ENCODE measurements at places on chromosomes 4 and X. TPM values are rescaled to one million over a fixed set of nuclear protein-coding genes. Genes with fewer than 3 reads are reported as not detected.

GRCh38 chrX:116204932-116205331, 34.4 kb downstream of the AGTR2 start:
- DNase-seq = peak; percentile 17

- no peak for DNase-seq
Observed at GRCh38 chr4:163042306-163042705, 124.4 kb downstream of the NAF1 start.

The OTOP1 gene
- polyA plus RNA-seq = not detected

- DNase-seq = peak; percentile 24
Observed at GRCh38 chrX:21745756-21746155, 12.2 kb downstream of the SMPX start.

The KCND1 gene
- polyA plus RNA-seq = 3.2 TPM

The OPRPN gene
- polyA plus RNA-seq = not detected

GRCh38 chr4:143183513-143184216, 1.1 kb upstream of the USP38 start:
- DNase-seq = no peak

The GPR50 gene
- polyA plus RNA-seq = 0.39 TPM

GRCh38 chrX:104084534-104085277, 8.7 kb upstream of the TMSB15C start:
- no peak for DNase-seq

The ARAP2 gene
- polyA plus RNA-seq = 5.9 TPM

The EXOC1L gene
- not detected for polyA plus RNA-seq

DNA sequence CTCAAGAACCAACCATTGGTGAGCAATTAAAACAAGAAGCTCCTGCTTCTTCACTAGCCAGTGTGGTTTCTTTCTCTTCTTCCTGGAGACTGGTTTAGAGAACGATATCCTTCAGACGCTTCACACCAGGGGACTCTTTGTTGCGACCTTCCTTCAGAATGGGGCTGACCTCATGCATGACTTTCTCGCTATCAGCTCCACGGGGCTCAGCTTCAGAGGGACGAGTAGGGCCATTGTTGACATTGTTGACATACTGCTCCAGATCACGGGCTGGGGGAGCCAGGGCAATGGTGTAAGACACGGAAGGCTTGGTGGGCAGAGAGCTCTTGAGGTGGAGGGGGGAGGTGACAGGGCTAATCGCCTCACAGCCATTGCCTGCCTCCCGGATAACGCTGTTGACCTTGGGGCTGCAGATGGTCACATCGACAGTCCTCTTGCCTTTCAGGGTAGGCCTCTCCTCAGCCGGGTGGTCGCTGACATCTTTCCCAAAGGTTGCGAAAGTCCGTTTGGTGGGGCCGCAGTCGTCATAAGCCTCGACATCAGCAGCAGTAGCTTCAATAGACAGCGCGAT, 113.8 kb downstream of the PCDH19 start:
- no peak for DNase-seq

- peak; percentile 13 for DNase-seq
Observed at GRCh38 chrX:57607295-57608187, 15.7 kb downstream of the ZXDB start.

The FAM47A gene
- polyA plus RNA-seq = not detected

The RNF128 gene
- polyA plus RNA-seq = 58.0 TPM

GRCh38 chr4:103482893-103483292, 236.9 kb downstream of the TACR3 start:
- no peak for DNase-seq

The ZXDA gene
- polyA plus RNA-seq = not detected

- DNase-seq = no peak
Observed at GRCh38 chrX:3807906-3808305, 94.5 kb upstream of the PRKX start.

- DNase-seq = no peak
Observed at GRCh38 chrX:46571423-46572339, 1.9 kb upstream of the CHST7 start.

The HEPH gene
- polyA plus RNA-seq = 53.0 TPM

- peak; percentile 84 for DNase-seq
Observed at GRCh38 chr4:8238515-8239053, 31.0 kb upstream of the HTRA3 start.

GRCh38 chr4:147594107-147594506, 23.1 kb upstream of the TMEM184C start:
- no peak for DNase-seq

DNA sequence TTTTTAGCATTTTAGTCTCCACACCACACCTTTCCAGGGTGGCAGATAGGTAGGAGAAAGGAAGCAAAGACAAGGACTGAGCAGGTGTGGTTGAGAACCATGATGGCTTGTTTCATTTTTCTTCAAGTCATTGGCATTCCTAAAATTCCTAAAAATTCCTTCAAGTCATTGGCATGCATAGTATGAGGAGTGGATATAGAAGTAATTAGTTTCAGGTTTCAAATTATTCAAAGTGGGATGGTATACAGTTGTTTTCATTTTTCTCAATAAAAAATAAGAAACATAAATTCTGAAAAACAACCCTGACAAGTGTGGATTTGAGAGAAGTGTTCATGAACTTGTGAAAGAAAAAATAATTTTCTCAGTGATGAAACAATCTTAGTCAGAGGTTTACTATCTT, 22.3 kb upstream of the HERC3 start:
- DNase-seq = no peak

The SPATA18 gene
- polyA plus RNA-seq = 2.9 TPM

The PLK4 gene
- polyA plus RNA-seq = 5.4 TPM

DNA sequence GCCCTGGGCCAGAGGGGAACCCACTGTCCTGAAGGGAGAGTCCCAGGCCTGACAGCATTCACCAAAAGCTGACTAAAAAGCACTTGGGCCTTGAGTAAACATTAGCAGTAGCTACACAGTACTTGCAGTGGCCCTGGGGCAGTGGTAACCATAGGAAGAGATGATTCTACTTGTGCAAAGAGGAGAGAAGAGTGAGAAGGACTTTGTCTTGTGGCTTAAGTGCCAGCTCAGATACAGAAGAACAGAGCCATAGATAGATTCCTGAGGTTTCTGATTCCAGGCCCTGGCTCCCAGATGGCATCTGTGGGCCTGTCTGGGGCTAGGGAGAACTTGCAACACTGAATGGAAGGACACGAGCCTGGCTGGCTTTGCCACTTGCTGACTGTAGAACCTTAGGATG, 100.5 kb downstream of the PTCHD1 start:
- no peak for DNase-seq

DNA sequence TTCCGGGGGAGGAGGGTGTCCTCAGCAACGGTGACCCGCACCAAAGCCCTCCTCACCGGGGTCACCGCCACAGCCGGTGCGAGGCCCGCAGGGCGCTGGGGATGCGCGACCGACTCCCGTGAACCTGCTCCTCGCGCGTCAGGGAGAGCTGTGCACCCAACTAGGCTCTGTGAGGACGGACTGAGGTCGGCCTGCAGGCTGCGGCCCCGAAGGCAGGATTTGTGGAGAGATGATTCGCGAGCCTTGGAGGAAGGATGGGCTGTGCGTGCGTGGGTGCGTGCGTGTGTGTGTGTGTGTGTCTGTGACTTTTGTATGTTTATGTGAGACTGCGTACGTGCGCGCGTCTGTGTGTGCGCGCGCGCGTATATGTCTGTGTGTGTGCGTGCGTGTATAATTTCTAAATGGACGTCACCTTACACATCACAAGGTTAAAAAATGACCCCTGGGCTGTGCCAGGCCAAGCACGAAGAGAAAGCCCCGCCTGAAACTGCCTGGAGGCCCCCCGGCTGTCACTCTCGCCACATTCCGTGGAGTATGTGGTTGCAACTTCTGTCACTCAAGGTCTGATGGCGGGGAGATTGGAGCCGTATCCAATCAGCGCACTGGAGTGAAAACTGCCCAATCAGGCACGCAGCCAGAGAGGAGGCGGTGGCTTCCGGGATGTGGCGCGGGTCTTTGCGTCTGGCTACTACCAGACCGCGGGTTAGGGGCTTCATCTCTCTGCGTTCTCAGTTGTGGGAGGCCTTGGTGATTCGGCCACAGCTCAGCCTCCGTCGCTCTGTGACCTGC, at the start of gene ZNF141:
Gene ZNF141, plus strand, starts transcription at position 672 of the 789 bp plus-strand sequence. CDS start 170 bp downstream, outside the sequence.
- DNase-seq = peak; percentile 97

The PABPC1L2A gene
- not detected for polyA plus RNA-seq

GRCh38 chrX:55697381-55697780, 20.2 kb upstream of the RRAGB start:
- no peak for DNase-seq

DNA sequence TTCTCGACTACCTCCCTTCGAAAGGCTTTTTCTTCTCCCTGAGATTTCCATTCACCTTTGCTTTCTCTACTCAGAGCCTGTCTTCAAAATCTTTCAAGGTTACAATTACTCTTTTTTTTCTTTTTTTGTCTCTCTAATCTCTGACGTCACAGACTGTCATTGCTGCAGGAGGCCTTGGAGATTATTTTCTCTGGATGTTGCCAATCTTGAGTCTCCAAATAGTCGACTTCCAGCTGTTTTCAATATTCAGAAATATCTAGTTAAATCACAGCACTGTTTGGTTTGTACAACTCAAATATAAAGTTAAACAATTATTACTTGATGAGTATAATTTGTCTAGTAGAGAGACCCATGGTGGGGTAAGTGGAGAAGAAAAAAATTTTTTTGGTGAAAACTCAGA, 359.0 kb upstream of the BOD1L1 start:
- no peak for DNase-seq

- no peak for DNase-seq
Observed at GRCh38 chrX:109974906-109975655, 27.8 kb upstream of the TMEM164 start.

The ADAM29 gene
- polyA plus RNA-seq = not detected

The PGAM4 gene
- not detected for polyA plus RNA-seq

DNA sequence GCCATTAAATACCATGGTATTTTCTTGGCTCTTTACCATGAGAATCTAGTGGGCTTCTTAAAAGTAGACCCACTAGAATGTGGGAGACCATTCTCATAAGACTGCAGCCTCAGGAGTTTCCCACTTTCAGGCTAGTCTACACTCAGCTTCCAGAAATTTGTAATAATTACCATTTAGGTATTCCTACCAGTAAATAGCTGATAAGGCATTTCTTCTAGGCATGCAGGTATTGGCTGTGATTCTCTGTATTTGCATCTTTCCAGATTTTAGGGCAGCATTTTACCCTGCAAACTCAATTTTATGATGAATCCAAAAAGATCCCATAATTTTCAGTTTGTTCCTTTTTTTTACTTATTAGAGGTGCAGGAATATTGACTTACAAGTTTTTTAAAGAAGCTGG, 496.6 kb downstream of the TRAM1L1 start:
- DNase-seq = no peak

DNA sequence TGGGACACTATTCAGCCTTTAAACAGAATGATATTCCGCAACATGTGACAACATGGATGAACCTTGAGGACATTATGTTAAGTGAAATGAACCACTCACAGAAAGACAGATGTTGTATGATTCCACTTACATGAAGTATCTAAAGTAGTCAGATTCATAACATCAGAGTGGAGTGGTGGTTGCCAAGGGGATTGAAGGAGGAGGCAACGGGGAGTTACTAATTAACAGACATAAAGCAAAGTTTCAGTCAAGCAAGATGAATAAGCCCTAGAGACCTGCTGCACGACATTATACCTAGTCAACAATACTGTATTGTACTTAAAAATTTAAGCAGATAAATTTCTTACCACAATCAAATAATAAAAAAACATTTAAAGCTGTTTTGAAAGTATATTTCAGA, 105.0 kb upstream of the NR0B1 start:
- peak; percentile 11 for DNase-seq

GRCh38 chr4:104719539-104720230, 225.0 kb upstream of the CXXC4 start:
- no peak for DNase-seq

The PFKFB1 gene
- polyA plus RNA-seq = 1.4 TPM

DNA sequence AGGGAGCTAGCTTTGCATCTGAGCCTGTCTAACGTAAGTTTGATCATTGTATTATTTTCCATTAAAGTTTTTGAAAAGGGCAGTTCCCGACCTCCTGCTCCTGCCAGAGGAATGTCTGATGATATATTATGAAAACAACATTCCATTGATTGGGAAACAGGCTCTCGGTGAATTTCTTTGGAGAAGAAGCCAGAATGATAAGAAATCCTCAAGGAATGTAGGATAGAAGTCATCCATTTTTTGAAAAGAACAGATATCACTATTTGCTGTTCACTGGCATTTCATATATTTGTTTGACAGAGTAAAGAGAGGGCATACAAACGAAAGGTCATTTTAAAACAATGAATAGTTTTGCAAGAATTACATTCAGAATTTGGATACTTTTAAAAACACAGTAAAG, 781.0 kb upstream of the HTR2C start:
- no peak for DNase-seq

DNA sequence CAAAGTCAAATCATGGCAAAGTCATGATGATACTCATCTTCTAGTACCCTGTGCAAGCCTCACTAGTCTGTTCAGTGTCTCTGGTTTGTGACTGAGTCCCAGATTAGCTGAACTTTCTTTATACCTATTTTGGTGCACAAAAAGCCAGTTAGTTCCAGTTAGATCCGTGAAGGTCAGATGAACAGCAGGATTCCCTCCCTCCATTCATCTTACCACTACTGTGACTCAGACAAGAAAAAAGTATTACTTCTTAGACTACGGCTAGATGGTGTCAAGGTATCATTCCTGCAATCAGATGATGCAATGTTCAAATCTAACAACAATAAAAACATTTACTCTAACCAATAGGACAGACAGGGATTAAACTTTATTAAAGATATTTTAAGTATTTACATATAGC, 30.4 kb downstream of the ARHGEF6 start:
- no peak for DNase-seq

The NAT8L gene
- 1.5 TPM for polyA plus RNA-seq

Data from hepatocyte (in vitro differentiated cells).